ENCODE measurements at places on chromosomes 16 and 17. TPM values are rescaled to one million over a fixed set of nuclear protein-coding genes. Genes with fewer than 3 reads are reported as not detected.
A peak's percentile ranks its signal among the peaks of the same experiment; 100 is the strongest.

DNA sequence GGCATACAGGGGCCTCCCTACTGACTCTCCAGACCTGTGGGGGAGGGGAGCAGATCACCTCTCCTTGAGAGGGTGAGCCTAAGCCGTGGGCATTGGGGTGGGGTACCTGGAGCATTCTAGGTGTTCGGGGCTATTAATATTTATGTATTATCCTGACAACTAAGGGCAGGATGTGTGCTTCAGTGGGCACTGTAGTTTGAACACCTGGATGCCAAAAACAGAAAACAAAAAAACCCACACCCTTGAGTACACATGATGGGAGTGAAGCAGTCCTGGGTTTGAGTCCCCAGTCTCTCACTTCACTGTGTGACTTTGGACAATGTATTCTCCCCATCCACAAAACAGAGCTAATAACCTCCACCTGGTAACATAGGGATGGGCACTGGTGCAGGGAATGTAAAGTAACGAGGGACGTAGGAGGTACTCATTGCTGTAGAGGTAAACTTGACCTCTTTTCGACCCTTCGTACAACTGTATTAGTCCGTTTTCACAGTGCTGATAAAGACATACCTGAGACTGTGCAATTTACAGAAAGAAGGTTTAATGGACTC lies 257.8 kb downstream of the CPPED1 start:
- H3K4me3 ChIP-seq: no peak overlapping the region
- no peak overlapping the region for H3K27ac ChIP-seq
- no peak for DNase-seq

GRCh38 chr17:43690624-43691316 lies 29.0 kb upstream of the MEOX1 start:
- H3K27ac ChIP-seq: no peak overlapping the region
- H3K36me3 ChIP-seq: no peaks in the 10 kb centered on the region
- no peak for DNase-seq
- H3K27me3 ChIP-seq: no peaks in the 10 kb centered on the region
- no peaks in the 10 kb centered on the region for H3K4me1 ChIP-seq

GRCh38 chr16:15900357-15900756 lies 12.0 kb upstream of the CEP20 start:
- H3K27ac ChIP-seq: no peak overlapping the region
- no peaks in the 10 kb centered on the region for H3K27me3 ChIP-seq
- H3K4me1 ChIP-seq: peaks cover 11% of the 10 kb centered on the region
- DNase-seq: no peak
- H3K36me3 ChIP-seq: no peaks in the 10 kb centered on the region

- H3K4me1 ChIP-seq: peaks cover 53% of the 10 kb centered on the region
- peak overlapping the region; percentile 98 for H3K27ac ChIP-seq
- peak; percentile 84 for DNase-seq
- peaks cover 7% of the 10 kb centered on the region for H3K36me3 ChIP-seq
- no peaks in the 10 kb centered on the region for H3K27me3 ChIP-seq
Observed at GRCh38 chr16:68235108-68235886, 630 bp downstream of the ESRP2 start.

- no peak overlapping the region for H3K4me3 ChIP-seq
- no peak overlapping the region for H3K27ac ChIP-seq
- H3K36me3 ChIP-seq: no peaks in the 10 kb centered on the region
- H3K4me1 ChIP-seq: no peaks in the 10 kb centered on the region
- no peak for DNase-seq
Observed at GRCh38 chr17:78491236-78492115, 85.7 kb downstream of the DNAH17 start.

DNA sequence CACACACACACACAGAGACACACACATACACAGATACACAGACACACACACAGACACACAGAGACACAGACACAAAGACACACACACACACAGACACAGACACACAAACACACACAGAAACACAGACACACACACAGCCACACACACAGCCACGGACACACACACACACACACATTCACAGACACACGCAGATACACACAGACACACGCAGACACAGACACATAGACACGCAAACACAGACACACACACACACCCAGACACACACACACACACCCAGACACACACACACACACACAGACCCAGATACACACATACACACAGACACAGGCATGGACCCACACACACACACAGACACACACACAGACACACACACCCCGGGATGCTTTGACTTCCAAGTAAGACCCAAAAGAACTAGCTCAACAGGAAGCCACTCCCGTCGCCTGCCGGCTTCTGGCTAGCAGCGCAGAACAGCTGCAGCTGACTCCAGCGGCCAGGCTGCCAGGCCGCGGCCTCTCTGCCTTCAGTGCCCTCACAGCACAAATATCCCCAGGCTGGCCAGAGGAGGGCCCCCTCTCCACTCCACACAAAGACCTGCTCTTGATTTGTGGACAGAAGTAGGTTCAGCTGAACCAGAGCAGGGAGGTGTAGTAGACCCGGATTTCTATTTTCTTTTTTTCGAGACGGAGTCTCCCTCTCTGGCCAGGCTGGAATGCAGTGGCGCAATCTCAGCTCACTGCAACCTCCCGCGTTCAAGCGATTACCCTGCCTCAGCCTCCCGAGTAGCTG lies 6.0 kb upstream of the CHRNE start:
- peak overlapping the region; percentile 61 for H3K27ac ChIP-seq
- H3K4me3 ChIP-seq: no peak overlapping the region
- peaks cover 12% of the 10 kb centered on the region for H3K4me1 ChIP-seq
- no peaks in the 10 kb centered on the region for H3K27me3 ChIP-seq

DNA sequence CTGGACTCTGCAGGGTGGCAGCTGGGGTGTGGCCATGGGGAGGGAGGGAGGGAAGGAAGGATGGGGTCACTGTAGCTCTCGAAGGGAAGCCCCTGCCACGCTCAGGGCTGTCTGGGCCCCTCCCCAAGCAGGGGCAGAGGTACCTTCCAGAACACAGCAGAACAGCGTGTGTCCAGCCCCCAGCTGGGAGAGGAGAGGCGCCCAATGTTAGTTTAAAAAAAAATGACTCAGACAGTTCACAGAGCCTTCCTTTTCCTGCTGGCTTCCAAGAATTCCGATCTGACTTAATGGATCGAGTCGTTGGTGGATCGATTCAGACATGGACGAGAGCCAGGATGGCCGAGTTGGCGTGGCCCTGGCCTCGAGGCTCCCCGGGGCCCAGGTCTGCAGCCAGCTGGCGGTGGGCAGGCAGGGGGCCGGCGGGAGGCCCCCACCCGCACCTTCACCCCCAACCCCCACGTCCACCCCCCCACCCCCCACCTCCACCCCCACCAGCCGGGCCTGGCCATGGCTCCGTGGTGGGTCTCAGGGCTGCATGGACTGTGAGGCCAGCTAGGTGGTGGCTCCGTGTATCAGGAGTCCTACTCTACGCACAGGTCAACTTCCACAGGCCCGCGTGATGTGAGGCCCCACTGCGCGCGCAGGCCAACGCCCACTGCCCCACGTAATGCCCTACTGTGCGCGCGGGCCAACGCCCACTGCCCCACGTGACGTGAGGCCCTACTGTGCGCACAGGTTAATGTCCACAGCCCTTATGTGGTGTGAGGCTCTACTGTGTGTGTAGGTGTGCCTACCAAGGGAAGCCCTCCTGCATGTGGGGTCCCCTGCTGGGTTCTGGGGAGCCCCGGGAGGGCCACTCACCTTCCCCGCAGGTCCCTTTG lies 21.8 kb downstream of the CACNA1H start:
- no peaks in the 10 kb centered on the region for H3K36me3 ChIP-seq
- peaks cover 13% of the 10 kb centered on the region for H3K4me1 ChIP-seq
- H3K4me3 ChIP-seq: no peak overlapping the region
- H3K27ac ChIP-seq: peak overlapping the region; percentile 25
- no peaks in the 10 kb centered on the region for H3K27me3 ChIP-seq

- no peak overlapping the region for H3K4me3 ChIP-seq
- DNase-seq: no peak
- H3K36me3 ChIP-seq: no peaks in the 10 kb centered on the region
- no peaks in the 10 kb centered on the region for H3K4me1 ChIP-seq
- H3K27ac ChIP-seq: no peak overlapping the region
- no peaks in the 10 kb centered on the region for H3K27me3 ChIP-seq
Observed at GRCh38 chr16:22677024-22677830, 136.7 kb upstream of the HS3ST2 start.

DNA sequence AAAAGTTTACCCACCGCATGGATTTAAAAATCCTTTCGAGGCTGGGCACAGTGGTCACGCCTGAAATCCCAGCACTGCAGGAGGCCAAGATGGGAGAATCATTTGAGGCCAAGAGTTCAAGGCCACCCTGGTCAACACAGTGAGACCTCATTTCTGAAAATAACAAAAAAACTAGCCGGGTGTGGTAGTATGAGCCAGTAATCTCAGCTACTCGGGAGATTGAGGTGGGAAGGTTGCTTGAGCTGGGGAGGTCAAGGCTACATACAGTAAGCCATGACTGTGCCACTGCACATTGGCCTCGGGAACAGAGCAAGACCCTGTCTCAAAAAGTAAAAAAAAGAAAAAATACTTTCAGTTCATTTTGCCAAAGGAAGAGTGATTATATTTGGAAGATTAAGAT lies 12.7 kb downstream of the GNA13 start:
- no peaks in the 10 kb centered on the region for H3K27me3 ChIP-seq
- H3K4me1 ChIP-seq: peaks cover 27% of the 10 kb centered on the region
- DNase-seq: no peak
- no peaks in the 10 kb centered on the region for H3K36me3 ChIP-seq
- no peak overlapping the region for H3K27ac ChIP-seq
- no peak overlapping the region for H3K4me3 ChIP-seq

TBC1D3H gene
- total RNA-seq: not detected

ATP2A1 gene
- not detected for total RNA-seq
